ENCODE measurements at places on chromosomes 3 and 15.

GRCh38 chr3:157128771-157129681 lies 30.9 kb downstream of the CCNL1 start:
- DNase-seq, result peak; percentile 33

- no peak for DNase-seq
These were observed 31.4 kb upstream of the POU1F1 start for GRCh38 chr3:87307805-87308204.

- DNase-seq, result no peak
These were observed 138.5 kb downstream of the GABRB3 start for GRCh38 chr15:26634319-26634718.

DNA sequence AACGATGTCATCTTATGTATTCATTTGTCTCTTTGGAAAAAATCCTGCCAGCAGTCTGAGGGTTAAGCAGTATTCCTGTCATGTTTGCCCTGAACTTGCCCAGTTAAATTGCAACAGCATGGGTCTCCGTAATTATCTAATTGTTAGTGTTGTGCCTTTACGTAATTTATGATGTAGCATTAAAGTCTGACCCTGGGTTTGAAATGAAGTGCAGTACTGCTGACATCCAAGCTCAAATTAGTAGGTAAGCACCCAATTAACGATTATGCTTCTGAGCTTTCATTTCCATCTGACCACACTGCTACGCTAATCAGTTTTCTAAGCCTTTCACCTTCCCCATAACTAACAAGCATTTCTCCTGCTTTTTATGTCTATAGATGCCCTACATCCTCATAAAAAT lies 241.8 kb downstream of the ARRDC4 start:
- no peak for DNase-seq

DNA sequence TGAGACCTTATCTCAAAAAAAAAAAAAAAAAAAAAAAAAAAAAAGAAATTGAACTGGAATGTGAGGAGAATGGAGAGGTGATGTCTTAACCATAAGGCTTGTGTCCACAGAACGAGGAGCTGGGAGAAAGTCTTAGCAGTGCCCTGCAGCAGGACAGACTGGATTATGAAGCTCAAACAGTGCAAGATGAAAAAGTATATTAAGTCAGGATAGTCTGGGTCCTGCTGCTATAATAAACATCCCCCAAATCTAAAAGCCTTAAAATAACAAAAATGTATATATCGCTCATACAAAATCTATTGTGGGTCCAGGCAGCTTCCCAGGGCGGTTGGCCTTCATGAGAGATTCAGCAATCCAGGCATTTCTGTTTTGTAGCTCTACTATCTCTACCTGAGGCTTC lies 175.5 kb downstream of the RAB11A start:
- DNase-seq, result no peak

DNA sequence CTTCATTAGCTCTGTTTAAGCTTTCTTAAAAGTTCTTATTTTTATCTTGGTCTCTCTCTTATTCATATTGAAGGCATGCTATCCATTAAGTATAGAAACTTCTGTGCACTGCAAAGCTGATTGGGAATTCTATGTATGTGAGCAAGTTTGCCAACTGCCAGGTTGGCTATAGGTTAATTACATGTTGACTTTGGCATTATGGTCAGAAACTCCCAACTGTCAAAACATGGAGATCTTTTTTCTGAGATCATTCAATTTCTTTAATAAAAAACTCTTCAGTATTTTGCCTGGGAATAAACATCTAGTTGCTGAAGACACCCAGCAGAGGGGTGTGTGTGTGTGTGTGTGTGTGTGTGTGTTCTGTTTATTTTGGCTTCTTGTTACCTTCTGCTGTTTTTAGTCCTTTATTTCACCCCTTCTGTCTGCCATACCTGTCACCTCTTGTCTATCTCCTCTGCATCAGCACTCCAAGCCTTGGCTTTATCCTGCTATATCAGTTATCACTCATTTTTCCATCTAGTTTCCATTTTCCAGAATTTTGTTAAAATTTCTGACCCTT lies 1.3 kb upstream of the ARL14 start:
- no peak for DNase-seq

GRCh38 chr15:52183562-52184173 lies 7.5 kb downstream of the GNB5 start:
- no peak for DNase-seq

GRCh38 chr15:81492969-81493645 lies 119.1 kb upstream of the TMC3 start:
- DNase-seq, result no peak

- no peak for DNase-seq
These were observed 404.4 kb upstream of the KCNMB2 start for GRCh38 chr3:178131801-178132200.

- no peak for DNase-seq
These were observed 1.3 kb downstream of the VGLL3 start for GRCh38 chr3:86989611-86990010.

GRCh38 chr3:176992565-176992964 lies 204.7 kb downstream of the TBL1XR1 start:
- no peak for DNase-seq

- no peak for DNase-seq
These were observed 155.5 kb downstream of the PLD1 start for GRCh38 chr3:171654809-171655208.

- DNase-seq, result no peak
These were observed 15.7 kb upstream of the KIF23 start for GRCh38 chr15:69398491-69398891.

GRCh38 chr3:45606991-45607712 lies 12.6 kb downstream of the LIMD1 start:
- no peak for DNase-seq

GRCh38 chr3:197874064-197874463 lies 75.9 kb upstream of the RPL35A start:
- DNase-seq, result no peak

GRCh38 chr3:129582799-129583198 lies 23.7 kb downstream of the PLXND1 start:
- DNase-seq, result no peak

DNA sequence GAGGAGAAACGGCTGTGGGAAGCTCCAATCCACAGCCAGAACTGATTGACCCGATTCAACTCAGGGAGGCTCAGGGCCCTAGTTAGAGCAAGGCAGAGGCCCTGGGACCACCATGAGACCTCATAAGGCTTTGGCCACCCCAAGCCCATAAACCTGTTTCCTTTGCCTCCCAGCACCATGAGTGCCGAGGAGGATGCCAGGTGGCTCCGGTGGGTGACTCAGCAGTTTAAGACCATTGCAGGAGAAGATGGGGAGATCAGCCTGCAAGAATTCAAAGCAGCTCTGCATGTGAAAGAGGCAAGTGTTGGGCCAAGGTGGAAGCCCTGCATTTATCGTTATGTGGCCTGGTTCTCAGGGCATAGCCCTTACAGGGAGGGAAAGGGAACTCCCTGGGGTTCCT lies 11.9 kb downstream of the NOX5 start:
- no peak for DNase-seq

GRCh38 chr3:88010810-88011209 lies 48.0 kb downstream of the CGGBP1 start:
- DNase-seq, result no peak

GRCh38 chr15:84400820-84401219 lies 165.2 kb downstream of the GOLGA6L4 start:
- no peak for DNase-seq

DNA sequence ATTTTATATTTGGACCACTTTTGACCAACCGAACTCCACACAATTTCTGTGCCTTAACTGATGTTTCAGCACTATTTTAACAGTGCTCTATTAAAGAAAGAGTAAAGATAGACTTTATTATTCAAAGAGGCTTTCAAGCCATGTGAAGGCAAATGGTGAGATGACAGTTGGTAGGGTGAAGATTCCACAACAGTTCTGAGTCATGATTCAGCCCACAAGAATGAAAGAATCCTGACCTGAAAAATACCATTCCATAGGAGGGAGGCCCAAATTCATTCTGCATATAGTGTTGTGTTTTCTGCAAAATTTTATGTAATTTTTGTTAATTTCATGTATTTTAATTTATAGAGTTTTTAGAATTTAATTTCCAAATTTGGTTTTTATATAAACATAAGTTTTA lies 135.6 kb upstream of the STAC start:
- DNase-seq, result no peak

- no peak for DNase-seq
These were observed 510 bp downstream of the ARL14 start for GRCh38 chr3:160677459-160677881.

- no peak for DNase-seq
These were observed 12.1 kb upstream of the ARID3B start for GRCh38 chr15:74528876-74529275.

DNA sequence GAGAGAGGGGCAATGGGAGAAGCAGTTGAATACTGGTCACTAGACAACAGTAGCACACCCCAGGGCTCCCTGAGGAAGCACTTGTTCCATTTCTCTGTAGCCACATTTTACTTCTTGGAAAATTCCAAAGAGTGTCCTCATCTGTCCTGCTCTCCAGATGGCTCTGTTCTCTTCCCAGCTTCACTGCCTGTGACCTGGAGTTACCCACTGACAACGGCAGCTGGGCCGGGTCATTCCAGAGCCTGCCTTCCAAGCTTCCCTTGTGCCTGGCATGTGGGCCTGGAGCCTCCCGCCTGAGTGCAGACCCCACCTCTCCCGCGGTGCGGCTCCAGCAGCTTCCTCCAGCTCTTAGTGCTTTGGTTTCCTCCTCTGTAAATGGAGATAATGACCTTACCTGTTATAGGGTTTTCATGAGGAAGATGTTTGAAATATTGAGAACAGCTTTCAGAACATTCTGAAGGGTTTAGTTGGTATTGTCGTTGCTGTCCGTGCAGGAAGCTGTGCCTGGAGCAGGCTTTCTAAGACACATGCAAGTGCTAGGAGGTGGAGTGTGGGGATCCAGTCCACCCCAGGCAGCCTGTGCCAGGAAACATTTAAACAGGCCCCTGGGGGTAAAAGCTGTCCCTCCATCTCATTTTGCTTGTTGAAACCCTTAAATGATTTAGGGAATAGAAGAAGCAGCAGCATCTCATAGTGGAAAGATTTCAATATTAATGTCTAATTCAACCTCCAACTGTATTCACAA lies 24.8 kb downstream of the EFCC1 start:
- no peak for DNase-seq

GRCh38 chr3:168051070-168051469 lies 44.7 kb downstream of the GOLIM4 start:
- no peak for DNase-seq

- no peak for DNase-seq
These were observed 103.0 kb downstream of the PGPEP1L start for GRCh38 chr15:98904544-98904943.

GRCh38 chr15:70417535-70417934 lies 319.8 kb upstream of the TLE3 start:
- no peak for DNase-seq

DNA sequence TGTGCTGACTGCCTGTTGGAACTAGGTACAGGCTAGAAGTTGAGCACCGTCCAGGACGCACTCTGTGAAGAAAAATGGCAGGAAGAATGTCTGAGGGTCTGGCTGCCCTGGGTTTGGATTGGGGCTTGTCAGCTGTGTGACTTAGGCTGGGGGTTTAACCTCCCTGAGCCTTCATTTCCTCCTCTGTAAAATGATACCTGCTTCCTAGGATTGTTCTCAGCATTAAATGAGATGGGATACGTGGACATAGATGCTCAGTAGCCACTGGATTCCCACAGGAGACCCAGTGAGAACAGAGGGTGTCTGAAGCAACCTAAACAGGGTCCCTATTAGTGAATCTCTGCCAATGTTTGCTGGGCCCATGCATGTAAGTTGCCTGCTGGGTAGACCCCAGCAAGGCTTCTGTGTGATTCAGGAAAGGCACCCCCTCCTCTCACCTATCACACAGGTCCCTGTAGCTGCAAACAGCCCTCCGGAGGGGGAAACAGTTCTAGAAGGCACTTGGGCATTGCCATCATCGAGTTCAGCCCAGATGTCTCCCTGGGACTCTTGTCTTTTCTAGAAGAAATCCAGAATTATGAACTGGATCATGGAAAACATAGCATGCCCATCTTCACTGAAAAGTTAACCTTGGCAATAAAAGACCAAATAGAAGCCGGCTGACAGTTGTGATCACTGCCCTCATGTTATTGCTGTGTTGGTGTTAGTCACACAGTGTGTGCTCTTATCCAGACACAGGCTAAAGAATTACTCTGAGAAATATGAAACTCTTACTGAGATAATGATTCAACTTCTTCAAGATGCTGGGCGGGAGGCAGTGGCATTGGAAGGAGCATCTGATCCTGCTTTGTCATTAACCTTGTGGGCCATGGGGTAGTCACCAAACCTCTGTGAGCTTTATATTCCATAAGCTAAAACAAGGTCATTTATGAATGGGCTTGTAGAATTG lies 64.5 kb downstream of the SMAD6 start:
- no peak for DNase-seq

DNA sequence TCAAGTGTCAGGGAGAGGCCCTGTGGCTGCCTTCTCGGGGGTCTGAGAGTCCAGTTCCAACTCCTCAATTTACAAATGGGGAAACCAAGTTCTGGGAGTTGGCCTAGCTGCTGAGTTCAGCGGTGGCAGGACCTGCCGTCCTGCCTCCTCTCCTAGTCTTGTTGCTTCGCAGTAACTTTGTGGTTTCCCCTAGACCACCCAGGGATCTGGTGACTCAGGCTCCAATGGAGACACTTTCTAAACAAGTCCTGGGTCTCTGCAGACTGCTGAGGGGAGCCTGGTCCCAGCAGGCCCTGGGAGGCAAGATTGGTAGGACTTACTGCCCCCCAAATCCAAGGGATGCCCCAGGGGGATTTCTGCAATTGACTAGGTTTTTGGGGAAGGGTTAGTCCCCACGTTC lies 83.6 kb downstream of the SMAD6 start:
- DNase-seq, result no peak

- DNase-seq, result peak; percentile 64
These were observed 95.0 kb upstream of the ICE2 start for GRCh38 chr15:60573936-60574335.

DNA sequence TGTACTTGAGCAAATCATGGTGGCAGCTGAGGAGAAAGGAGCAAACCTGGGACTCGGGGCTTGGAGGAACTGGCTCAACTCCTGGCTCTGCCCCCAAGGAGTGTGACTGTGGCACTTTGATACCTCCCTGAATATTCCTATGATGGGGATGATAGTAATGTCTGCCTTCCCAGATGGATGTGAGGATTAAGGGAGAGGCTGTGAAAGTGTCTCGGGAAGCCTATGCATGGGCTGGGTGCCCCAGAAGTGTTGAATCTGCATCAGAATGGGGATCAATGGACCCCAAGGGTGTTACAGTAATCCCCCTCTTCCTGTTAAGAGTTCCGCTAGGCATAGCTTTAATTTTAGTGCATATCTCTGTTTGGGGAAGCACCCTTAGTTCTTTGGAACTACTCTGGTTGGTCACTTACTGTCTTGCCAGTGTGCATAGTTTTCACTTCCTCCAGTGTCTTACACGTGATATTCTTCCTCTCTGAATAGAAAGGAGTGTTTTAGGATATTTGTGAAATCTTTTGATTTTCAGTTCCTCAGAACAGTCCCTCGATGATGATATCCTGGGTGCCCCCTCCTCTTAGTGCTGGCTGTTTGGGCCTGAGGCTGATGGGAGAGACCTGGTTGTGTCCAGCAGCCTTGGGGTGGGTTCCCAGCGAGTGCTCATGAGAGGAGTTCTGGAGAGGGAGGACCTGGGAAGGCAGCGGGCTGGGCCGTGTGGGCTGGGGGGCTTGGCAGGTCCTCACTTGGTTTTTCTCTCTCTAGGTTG lies 97.5 kb downstream of the CHDH start:
- DNase-seq, result peak; percentile 45

Measured in CD4-positive, alpha-beta T cell treated with Interleukin-15 for 1 hour (primary cell).